Endothelial cell of umbilical vein (primary cell): ENCODE measurements at places on chromosomes 5 and 9. TPM values are rescaled to one million over a fixed set of nuclear protein-coding genes. Genes with fewer than 3 reads are reported as not detected.

SLC4A9 gene
- not detected in 2 replicates for total RNA-seq

ALG2 gene
- total RNA-seq: 31.4 and 32.4 TPM in 2 replicates

PAM gene
- 165 and 176 TPM in 2 replicates for total RNA-seq

ITK gene
- not detected in 2 replicates for total RNA-seq

SGCD gene
- total RNA-seq: not detected in 2 replicates

CDC25C gene
- total RNA-seq: 13.3 and 13.6 TPM in 2 replicates

TMC1 gene
- total RNA-seq: 0.48 and 1.5 TPM in 2 replicates

UCK1 gene
- total RNA-seq: 23.6 and 24.1 TPM in 2 replicates

SEPTIN8 gene
- total RNA-seq: 77.2 and 82.1 TPM in 2 replicates

CCL27 gene
- total RNA-seq: not detected in 2 replicates

AFAP1L1 gene
- 73.2 and 76.2 TPM in 2 replicates for total RNA-seq

CEP78 gene
- total RNA-seq: 30.2 and 35.9 TPM in 2 replicates

SLC46A2 gene
- total RNA-seq: not detected in 2 replicates

CDC20B gene
- total RNA-seq: 0.14 and 0.22 TPM in 2 replicates

TPPP gene
- total RNA-seq: 0.07 and 0.09 TPM in 2 replicates

OGN gene
- not detected in 2 replicates for total RNA-seq
